ENCODE measurements at places on chromosomes 12 and 14.

- no peak for DNase-seq
Observed at GRCh38 chr12:47393403-47393790, 312.4 kb downstream of the RPAP3 start.

DNA sequence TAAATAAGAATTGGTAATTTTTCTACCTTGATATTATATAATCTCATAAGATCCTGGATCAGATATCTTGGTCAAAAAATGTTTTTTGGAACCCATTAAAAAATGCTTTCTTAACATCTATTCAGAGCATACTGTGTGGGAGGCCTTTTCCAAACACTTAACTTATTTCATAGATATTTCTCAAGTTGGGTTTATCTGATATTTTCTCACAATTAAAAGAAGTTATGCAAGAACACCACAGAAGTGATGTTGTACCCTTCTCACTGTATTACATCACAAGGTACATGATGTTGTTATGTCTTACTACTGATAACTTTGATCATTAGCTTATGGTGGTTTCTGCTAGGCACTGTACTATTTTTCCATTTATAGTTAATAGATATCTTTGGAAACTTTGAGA lies 23.4 kb upstream of the PRPF39 start:
- DNase-seq, result no peak

DNA sequence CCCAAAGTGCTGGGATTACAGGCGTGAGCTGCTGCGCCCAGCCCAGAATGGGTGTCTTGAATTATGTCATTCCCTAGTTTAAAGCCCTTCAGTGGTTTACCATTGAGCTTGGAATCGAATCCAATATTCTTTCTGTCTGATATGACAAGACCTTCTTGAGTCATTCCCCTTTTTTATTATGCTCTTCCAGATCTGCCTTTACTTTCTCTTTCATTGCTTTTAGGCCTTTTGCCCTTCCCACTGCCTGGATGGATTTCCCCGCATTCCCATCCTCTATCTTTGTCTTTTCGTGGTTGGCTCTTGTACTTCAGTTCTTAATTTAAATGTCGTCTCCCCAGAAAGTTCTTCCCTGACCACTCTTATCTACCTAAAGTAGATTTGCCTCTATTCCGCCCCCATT lies 1.6 kb downstream of the TRAFD1 start:
- no peak for DNase-seq

GRCh38 chr14:82635915-82636314 lies 1102.3 kb upstream of the SEL1L start:
- no peak for DNase-seq

- no peak for DNase-seq
Observed at GRCh38 chr12:22477894-22478287, 66.5 kb downstream of the C2CD5 start.

DNA sequence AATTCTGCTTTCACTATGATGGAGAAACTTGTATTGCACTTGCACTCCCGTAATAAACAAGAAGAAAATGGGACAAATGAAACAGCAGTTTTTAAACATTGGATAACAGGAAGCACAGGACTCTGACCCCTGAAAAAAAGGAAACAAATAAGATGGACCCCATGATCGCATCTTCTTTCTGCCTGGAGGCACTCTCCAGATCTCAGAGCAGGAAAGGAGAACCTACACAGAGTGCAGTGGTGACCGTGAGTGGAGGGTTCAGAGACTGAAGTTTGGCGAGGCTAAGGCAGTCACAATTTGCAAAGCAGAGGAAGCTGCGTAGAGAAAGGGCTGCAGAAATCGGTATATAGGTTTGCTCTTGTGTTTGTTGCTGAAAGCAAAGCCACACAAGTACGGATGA lies 6.1 kb upstream of the FGF6 start:
- DNase-seq, result no peak

DNA sequence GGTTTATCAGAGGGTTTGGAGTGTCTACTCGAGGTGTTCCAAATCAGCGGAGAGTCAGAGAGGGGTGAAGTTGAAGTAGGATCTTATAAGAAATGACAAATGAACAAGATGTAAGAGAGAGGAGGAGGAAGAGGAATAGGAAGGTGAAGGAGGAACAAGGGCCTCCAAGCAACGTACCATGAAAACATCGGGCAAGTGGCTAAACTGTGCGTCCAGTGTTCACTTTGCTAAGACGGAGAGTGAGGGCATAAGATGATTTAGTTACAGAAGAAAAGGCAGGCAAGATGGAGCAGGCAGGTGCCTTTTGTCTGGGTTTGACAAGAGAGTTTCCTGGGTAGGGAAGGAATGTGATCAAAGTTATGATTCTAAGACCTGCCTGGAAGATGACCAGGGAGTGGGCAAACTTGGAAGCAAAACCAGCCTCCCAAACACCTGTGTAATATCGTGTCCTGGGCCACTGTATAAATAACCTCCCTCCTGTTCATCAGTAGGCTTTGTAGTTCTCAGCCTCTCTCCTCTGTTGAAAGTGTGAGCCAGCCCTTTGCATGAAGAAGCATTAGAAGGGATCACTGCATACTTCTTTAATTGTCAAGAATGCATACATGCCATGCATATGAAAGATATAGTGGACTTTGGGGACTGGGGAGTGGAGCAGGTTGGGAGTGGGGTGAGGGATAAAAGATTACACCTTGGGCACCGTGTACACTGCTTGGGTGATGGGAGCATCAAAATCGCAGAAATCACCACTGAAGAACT lies 111.4 kb downstream of the ZFP36L1 start:
- peak; percentile 40 for DNase-seq

DNA sequence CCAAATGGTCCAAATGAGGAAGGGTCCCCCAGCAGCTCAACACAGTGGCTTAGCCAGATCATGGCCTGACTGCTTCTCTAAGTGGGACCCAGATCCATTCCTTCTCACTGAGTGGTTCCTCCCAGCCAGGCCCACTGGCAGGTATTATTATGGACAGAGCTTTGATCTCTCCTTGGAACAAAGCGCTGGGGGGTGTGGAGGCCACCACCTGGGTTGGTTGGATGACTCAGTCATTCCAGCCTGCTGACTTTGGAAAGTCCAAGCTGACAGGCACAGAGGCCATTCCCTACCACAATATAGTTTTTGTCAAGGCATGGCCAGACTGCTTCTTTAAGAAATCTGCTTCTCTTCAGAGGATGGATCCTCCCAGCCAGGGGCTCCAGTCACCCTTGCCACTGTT lies 341.1 kb downstream of the BTG1 start:
- DNase-seq, result no peak

DNA sequence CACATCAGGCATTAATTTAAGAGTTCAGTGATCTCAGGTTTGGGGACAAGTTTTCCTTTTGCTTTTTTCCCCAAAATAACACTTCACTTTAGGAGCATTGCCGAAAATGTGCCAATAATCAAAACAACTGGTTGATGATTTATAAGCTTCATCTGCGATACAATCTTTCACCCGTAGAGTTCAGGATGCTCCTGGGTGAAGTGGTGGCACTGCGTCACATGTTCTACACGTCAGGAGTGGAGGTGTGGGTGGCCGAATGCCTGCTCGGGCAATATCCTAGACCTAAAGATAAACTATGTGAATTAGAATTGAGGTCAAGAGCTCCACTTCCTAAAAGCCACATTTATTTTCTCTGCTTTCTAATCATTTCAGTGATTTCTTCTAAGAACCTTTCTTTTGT lies 70.9 kb upstream of the DICER1 start:
- no peak for DNase-seq

GRCh38 chr12:14896521-14897169 lies 11.0 kb upstream of the MGP start:
- no peak for DNase-seq

DNA sequence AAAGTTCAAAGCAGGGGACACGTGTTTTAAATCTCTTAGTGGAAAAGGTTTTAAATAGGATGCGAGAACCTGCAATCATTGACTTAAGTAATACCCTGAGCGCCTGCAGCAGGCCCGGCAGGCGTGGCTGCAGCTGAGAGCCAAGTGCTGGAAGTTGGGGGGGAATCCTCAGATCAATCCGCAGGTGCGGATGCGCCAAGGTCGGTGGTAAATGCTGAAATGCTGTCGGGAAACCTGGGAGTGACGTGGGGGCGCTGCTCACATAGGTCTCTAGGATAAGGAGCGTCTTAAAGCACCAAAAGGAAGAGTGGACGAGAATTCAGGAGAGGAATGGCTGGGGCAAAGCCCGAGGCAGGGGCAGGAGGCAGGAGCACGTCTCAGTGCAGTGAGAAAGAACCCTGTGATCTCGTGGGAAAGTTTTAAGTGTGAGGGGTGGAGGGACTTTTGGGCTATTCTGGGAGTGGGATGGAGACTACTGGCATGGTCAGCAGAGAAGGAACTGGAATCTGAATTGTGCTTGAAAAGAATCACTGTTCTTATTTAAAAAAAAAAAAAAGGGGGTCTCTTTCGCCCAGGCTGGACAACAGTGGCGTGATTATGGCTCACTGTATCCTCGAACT lies 883 bp upstream of the CDCA4 start:
- DNase-seq, result peak; percentile 79

DNA sequence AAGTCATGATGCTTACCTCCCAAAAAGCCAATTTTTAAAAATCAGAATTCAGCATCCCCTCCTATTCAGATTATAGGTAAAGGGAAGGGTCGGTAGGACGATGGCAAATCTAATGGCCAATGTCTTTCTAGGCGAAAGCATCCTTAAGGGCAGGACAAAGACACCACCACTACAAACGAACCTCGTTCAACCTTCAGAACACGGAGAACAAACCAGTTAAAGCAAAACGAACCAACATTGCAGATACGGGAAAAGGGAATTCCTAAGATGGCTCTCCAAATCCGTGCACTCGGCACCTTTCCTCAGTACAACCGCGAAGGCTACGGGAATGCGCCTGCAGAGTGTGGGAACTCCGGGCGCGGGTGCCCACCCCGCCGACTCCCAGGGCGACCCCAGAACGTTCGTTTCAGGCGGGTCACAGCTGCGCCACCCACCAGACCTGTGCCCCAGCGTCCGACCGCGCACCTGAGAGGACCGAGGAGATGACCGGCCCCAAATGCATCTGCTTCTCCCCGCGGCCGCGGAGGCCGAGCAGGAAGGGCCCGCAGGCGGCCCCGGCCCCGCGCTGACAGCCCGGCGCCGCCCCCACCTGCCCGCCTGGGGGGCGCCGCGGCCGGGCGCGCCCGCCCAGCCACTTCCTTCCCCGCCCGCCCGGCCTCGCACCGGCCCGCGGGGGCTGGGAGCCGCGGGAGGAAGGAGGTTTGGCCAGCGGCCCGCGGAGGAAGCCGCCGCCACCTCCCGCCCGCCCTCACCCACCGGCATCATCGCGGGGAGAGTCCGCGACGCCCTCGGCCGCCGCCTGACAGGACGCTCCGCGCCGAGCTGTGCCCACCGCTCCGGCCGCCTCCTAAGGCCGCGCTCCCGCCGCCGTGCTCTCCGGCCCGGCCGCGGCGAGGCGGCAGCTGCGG lies 578 bp downstream of the PPP1R13B start:
- DNase-seq, result peak; percentile 70

DNA sequence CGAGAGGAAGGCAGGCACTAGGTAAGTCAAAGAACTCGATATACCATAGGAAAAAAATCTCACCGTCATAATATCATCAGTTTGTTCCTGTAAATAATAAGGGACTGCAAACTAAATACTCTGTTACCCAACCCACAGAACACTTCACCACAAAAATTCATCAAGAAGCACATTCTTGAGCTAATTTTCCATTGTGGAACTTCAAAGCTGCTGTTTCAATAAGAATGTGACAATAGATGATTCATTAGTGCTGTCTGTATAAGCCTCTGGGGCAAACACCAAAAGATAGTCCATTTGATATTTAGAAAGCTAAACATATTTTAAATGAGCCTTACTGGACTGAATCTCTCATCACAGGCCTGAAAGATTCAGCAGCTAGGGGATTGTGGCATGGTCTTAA lies 219.4 kb downstream of the KSR2 start:
- no peak for DNase-seq

DNA sequence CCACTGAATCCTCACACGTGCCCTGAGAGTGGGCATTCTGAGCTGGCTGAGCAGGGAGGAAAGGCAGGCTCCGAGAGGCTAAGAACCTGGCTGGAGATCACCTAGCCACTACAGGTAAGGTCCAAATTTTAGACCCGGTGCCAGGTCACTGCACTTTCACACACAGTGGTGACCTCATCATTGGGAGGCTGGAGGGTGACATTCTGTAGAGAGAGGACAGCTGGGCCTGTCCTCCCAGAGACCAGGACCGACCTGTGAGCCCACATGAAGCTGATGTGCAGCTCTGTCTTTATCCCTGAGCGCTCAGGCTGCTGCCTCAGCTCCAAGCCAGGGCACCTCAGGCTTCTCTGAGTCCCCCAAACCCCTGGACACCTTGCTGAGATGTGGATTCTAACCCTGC lies 4.1 kb downstream of the TTC7B start:
- no peak for DNase-seq

- DNase-seq, result no peak
Observed at GRCh38 chr12:38771871-38772270, 133.5 kb downstream of the CPNE8 start.

GRCh38 chr14:104359969-104360442 lies 219.6 kb upstream of the C14orf180 start:
- DNase-seq, result no peak

DNA sequence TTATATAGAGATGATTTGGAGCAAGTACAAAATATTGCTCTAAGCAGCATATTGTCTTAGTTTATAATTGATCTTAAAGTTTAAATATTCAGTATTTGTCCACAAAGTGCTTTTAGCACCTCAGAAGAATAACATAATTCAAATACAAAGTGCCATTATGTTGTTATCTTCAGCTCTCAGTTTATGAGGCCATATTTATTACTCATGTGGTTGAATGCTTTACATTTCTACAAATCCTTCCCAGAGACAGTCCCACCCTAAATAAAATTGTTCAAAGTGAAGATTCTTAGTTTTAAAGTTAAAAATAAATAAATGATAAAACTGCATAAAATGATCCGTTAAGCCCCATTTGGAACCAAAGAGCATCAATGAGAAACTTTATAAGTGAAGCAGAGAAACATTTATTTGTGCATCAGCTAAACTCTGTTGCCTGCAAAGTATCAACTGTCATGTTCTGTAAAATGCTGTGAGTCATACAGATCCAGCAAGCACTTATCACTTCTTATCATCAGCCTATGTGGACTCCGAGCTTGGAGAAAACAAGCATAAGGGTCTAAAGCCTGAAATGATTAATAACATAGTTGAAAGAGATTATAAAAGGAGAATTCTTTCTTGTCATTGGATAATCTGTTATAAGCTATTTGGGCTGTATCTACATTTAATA lies 218.9 kb downstream of the ADAMTS20 start:
- DNase-seq, result no peak

DNA sequence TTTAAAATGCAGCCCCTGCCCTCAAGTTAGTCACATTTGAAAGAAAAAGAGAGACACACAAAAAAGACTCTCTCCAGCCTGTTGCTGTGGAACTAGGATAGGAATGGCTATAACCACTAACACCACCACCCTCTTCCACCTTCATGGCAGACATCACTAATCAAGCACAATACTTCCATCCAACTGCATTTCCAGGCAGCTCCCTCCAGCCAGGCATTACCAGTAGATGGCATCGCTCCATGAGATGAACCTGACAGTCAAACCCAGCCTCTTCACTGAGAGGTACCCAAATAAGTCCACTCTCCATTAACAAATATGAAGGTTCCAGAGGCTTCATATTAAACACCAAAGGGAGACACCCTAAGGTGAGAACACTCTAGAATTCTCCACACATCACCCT lies 24.4 kb downstream of the SLC8B1 start:
- no peak for DNase-seq
